Stimulated activated CD8-positive, alpha-beta memory T cell treated with anti-CD3 and anti-CD28 coated beads, Interleukin-15, amount 100 ng/mL, for 48 hours (primary cell): ENCODE measurements at places on chromosomes 11 and 22.

- no peak for DNase-seq
Observed at GRCh38 chr22:20146777-20147176, 4.1 kb downstream of the CCDC188 start.

DNA sequence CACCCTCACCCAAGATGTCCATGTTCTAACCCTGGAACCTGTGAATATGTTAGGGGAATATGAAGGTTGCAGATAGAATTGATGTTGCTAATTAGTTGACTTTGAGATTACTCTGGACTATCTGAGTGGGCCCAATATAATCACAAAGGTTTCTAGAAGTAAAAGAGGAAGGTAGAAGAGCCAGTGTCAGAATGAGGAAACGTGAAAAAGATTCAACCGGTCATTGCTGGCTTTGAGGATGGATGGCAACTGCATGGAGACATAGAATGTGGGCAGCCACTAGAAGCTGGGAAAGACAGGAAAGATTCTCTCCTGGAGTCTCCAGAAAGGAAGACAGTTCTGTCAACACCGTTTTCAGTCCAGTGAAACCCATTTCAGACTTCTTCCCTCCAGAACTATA is 86.6 kb downstream of the CLPB start:
- DNase-seq = no peak

GRCh38 chr11:33259869-33260268 is 2.7 kb downstream of the HIPK3 start:
- DNase-seq = no peak

- DNase-seq = no peak
Observed at GRCh38 chr11:73971175-73971719, 11.4 kb downstream of the UCP2 start.

DNA sequence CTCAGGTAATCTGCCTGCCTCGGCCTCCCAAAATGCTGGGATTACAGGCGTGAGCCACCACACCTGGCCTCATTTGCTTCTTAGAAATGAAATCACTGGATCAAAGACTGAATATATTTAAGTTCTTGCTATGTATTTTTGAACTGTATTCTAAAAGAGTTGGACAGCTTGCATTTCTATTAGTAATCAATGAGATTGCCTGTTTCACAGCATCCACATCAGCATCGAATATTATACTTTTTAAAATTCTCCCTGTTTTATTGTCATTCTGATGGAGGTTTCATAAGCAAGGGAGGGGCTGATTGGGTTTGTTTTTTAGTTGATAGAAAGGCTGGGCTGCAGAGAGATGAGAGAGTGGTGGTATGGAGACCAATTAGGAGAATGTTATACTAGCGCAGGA is 68.7 kb upstream of the CREB3L1 start:
- no peak for DNase-seq
